ENCODE measurements at places on chromosomes 1 and 21.

GRCh38 chr1:182484531-182485257 is 34.7 kb downstream of the RGSL1 start:
- DNase-seq: peak; percentile 16

DNA sequence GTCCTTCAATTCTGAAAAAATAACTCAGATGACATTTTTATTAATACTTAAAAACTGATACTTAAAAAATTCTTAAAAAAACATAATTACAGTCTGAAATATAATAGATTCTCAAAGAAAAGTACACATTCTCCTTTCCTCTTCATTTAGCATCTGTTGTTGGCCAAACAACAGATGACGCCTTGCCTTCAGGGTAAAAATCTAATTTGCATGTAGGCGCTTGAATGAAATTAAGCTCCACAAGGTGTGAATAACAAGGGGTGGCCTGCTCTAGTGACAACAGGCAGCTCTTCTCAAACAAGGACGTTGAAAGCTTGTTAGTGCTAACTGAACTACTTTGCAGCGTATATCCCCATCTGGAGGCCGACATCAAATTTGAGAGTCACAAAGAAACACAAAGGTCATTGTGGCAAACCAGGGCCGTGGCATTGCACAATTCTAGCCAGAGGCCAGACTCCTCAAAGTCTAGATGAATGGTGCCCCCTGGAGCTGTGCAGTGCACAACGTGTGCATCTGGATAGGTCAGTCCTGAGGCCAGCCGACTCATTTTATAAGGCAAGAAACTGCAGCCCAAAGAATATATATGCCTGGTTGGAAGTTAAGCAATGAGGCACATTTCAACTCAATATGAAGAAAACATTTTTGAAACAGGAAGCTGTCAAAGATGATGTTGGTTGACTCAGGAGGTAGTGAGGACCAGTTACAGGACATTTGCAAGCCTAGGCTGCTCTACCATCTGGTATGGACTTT is 459.2 kb upstream of the RUNX1 start:
- no peak for DNase-seq

DNA sequence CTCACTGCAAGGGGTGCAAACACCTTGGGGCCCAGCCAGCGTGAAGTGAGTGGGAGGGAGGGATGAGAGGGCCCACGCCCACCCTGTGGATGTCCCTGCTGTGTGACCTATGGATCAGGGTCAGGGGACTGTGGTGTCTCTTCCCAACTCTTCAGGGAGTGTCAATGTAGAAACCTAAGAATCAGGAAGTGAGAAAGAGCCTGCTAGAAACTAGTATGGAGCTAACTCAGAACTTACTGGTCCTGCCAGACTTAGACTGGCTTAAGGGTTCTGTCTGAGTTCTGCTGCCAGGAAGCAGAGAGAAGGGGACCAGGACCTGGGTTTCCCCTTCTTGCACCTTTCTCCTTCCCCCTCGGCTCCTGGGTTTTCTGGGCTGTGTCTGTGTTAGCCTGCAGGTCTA is 1.8 kb upstream of the IL10 start:
- DNase-seq: no peak

DNA sequence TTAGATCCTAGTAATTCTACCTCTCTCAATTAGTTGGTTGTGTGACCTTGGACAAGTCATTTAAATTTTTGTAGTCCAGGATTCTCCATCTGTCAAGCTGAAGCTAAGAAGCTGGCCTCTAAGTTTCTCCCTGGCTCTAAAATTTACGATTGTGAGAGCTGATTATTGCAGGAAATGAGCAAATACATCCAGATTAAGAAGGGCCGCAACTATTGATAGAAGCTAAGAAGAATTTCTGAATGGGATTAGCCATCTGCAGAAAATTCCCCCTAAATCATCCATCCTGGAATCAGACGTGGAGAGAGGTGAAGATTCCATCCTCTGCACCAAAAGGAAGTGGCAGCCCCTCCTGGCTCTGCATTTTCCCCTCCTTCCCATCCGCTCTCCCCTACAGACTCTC is 55.0 kb downstream of the HIVEP3 start:
- no peak for DNase-seq

DNA sequence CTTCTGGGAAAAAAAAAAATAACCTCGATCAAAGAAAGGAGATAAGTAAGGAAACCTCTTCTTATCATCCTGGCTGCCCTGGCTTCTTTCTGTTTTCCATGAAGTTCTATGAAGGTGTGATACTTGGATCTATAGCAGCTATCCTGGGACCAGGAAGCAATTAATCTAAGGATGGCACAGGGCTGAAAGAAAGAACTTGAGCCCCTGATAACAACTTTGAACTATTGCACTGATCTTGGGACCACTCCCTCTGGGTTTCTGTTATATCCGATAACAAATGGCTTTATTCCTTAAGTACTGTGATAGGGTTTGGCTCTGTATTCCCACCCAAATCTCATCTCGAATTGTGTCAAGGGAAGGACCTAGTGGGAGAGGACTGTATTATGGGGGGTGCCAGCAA is 104.1 kb downstream of the DAB1 start:
- no peak for DNase-seq

GRCh38 chr1:162721471-162721870 is 69.0 kb upstream of the HSD17B7 start:
- no peak for DNase-seq

DNA sequence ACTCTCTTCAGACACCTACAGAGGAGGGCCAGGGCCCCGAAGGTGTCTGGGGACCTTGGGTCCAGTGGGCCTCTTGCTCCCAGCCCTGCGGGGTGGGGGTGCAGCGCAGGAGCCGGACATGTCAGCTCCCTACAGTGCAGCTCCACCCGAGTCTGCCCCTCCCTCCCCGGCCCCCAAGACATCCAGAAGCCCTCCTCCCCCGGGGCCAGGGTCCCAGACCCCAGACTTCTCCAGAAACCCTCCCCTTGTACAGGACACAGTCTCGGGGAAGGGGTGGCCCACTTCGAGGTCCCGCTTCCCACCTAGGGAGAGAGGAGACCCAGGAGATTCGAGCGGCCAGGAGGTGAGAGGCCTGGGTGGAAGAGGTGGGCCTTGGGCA is 3.7 kb downstream of the ADAMTSL4 start:
- no peak for DNase-seq

- DNase-seq: no peak
These were observed 16.4 kb upstream of the RASSF5 start for GRCh38 chr1:206490771-206491405.

DNA sequence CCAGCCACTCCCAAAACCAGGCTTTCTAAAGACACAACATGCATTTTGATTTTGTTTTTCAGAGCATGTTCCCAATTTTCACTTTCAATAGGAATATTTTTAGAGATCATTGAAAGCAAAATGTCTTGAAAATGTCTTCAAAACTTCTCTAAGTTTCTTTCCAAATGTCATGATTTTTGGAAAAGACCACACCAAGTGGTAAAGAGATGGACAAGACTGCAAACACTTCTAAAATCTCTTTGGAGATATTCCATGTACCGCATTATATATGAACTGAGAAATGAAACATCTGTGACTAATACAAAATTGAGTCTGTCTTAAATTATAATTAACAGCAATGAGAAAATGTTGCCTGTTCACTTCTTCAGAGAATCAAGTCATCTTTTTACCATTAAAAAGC is 418.0 kb upstream of the PKN2 start:
- DNase-seq: no peak

DNA sequence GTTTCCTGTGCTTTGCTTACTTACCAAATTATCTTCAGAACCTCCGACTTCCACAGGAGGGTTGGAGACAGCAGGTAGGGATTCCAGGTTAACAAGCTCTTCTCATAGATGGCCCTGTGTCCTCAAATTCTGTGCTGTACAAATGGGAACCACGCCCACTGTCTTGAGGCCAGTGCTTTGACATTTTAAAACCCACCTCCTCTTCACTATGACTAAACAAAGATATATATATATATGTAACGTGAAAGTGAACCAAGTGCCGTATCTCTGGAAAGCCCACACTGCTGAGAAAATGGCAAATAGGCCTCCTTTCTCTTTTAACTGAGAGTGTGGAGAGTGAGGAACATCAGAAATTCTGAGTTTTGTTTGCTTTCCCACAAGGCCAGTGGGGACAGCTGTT is 99.6 kb downstream of the ZBTB18 start:
- no peak for DNase-seq

DNA sequence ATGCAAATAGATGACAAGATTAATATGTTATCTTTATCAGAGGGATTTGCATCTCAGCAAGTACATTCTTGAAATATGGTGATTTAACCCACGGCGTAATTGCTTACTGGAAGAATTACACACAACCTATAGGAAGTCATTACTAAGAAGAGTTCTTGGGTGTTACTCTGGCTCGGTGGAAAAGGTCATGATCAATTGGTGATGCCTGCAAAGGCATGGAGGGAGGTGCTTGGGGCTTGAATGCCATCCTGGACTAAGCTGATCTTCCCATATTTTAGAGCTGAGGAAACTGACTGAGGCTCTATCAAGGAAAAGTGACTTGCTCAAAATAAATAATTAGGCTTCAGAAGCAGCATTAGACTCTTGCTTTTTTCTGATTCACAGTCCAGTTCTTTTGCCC is 137.5 kb upstream of the JUN start:
- no peak for DNase-seq

DNA sequence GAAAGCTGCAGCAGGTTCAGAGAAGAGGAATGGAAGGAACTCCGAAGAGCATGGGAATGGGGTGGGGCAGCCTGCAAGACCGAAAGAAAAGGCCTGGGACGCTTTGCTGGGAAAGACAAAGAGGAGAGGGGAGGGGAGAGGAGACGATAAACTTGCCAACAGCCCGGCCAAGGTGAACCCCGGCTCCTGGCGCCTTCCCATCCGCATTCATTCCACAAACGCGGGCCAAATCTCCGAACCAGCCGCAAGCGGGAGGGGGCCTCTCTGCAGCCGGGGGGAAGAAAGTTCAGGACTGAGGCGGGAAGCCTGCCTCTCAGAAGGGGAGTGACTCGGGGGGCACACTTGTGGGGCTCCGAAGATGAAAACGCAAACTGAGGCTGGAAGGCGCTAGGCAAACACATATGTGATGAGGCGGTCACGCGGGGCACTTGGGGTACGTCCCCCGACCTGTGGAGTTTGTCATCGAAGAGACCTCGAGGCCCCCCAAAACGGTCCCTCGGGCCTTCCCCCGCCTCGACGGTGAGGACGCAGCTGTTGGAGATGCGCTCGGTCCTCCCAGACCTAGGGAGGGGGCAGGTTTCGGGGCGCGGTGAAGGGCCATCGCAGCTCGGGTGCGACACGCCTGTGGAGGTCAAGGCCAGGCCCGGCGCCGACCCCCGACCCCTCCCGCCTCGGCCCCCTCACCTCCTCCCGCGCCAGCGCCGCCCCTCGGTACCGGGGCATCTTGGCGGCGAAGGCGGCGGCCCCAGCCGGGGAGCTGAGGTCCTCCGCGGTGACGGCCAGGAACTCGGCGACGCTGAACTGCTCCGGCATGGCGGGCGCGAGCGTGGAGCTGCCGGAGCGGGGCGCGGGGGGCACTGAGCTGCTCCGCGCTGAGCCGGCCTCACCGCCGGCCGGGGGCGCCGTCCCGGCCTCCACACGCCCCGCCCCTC is at the start of gene ASAP3:
Gene ASAP3 (minus strand): TSS at position 859 of the 932 bp plus-strand sequence. CDS start 46 bp downstream, at position 813.
- DNase-seq: peak; percentile 57

- no peak for DNase-seq
These were observed 9.7 kb downstream of the MYOG start for GRCh38 chr1:203076031-203076511.

DNA sequence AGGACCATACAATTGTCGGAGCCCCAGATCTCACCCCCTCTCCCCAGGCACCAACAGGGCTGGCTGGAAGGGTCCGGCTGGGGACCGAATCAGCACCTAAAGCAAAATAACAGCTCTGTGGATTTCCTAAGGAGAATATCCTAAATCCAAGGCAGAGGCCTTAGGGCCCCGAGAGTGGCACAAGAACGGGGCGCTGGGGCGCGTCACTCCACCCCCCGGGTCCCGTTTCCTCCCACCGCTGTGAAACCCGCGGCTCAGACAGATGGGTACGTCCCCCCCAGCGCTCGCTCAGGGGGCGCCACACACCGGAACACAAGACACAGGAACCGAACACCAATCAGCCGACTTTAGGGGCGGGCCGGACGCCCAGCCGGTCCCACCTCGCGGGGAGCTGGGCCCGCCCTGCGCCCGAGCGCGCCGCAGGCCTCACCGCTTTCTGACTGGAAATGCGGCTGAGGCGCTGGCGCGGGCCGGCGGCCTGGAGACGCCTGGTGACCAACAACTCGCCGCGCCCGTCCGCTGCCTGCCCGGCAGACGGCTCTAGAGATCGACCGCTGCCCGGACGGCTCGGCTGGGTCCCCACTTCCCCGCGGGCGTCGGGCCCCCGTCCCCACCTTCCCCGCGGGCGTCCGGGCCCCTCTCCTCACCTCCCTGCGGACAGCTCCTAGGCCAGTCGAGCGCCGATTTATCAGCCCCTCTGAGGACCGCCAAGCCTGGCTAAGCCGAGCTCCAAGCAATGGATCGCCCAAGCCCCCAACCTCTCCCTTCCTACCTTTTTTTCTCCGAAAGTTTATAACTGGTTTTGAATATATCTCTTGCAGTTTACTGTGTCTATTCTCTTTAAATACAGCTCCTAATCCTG is at the start of gene HFM1:
Gene HFM1 (minus strand): TSS at position 687 of the 862 bp plus-strand sequence. CDS start 3,755 bp downstream, outside the sequence.
- DNase-seq: peak; percentile 23

DNA sequence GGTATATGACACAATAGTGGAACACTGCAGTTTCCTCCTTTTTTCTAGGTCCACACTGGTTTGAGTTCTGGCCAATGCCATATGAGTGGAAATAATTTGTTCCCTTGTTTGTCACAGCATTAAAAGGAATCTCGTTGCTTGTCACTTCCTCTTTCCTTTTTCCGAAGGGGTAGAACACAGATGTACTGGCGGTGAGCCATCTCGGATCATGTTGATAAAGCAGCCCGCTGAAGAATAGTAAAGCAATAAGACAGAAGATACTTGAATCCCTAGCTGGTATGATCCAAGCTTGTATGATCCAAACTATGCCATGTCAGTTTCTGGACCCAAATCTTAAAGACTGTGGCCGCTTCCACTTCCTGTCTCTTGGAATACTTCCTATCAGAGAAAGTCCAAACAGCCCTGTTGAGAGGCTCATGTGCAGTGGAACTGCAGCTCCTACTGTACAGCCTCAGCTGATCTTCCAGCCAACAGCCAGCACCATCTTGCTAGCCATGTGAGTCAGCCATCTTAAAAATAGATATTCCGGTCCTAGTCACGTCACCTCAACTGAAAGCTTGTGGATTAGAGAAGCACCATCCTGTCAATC is 40.3 kb downstream of the CFHR5 start:
- no peak for DNase-seq

Data from NCI-H2171 (cell line).